AG10803 (cell line): ENCODE measurements at places on chromosomes 5 and 9.

GRCh38 chr9:31005086-31005665, 1379.3 kb upstream of the ACO1 start:
- no peak for DNase-seq

GRCh38 chr9:105194234-105194633, 50.2 kb upstream of the SLC44A1 start:
- no peak for DNase-seq

DNA sequence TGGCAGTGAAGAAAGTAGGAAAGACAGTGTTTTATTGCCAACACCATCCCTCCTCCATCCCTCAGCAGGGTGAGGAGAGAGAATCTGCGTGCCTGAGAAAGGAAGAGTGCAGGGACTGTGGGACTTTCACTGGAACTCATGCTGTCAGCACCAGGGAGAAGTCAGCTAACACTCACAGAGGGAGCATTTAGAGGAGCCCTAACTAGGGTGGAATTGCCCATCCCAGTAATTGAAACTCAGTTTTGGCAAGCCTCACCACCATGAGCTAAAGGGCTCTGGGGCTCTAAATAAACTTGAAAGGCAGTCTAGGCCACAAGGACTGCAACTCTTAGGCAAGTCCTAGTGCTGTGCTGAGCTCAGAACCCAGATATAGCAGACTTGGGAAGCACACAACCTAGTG, 622.3 kb downstream of the SEMA5A start:
- no peak for DNase-seq

- DNase-seq = no peak
Measured at GRCh38 chr9:96617439-96618185, 2.0 kb downstream of the CDC14B start.

DNA sequence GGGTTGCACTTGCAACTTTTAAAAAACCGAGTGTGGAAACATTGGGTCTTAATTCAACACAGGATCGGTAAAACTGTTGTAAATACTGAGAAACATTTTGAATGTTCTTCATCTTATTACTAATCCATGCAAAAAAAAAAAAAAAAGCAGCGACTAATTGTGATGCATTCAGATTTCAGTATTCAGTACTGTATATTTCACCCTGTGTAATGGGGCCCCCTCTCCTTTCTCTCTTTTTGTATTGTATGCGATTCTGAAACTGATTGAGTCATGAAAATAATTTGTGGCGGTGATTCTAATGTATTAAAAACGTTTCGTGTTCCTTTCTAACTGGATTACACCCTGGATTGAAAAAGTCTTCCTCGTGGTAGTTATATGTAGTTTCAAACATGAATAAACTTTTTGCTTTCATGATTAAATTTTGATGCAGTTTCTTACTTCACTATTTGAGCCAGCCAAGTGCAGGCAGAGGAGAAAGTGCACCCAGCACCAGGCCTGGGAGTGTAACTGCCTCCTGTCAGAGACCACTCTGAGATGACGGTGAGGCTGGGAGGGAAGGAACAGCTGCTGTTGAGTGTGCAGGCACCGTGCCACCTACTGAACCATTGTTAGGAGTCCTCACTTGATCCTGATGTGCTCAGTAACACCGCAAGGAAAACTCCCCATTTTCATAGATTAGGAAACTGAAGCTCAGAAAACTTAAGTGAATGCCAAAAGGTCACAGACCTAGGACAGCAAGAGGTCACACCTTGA, 220.0 kb downstream of the PBX3 start:
- DNase-seq = no peak

DNA sequence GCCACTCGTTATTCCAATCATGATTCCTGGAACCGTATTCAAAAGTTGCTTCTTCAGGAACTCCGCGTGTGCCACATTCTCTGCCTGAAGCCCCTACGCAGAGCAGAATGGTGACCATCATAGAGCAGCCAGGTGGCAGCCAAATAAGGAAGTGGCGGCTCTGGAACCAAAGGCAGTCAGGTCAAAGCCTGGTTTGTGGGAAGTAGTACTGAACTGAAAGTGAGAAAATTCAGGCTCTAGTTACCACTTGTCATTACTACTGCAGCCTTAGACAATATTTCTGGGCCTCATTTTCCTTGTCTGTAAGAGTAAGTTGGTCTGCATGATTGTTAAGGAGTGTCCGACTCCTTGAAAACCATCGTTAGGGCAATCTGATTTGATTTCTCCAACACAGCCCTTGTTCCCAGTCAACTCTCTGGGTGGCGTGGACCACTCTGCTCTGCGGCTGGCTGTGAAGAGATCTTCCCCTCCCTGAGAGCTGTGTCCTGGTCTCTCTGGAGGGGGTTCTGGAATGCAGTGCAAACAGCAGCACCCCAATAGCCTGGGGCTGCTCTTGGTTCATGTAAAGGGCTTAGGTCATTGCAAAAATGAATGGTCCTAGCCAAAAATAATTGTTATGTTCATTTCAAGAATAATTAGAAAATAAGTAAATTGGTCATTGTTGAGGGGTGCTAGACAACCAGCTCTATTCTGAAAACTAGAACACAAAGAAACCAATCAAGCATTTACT, 102.4 kb downstream of the MED27 start:
- no peak for DNase-seq

DNA sequence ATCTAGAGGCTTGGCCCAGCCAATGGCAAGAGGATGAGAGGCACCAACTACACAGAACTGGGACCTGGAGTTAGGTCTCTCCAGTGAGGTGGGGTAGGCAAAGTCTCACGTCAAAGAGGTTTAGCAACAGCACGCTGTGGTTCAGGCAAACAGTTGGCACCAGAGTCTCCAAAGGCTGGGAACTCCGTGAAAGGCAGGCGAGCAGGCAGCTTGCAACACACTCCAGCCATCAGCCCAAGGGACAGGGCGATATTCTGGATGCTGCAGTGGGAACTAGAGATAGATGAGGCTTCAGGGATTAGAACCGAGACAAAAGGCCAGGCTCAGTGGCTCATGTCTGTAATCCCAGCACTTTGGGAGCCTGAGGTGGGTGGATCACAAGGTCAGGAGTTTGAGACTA, 129.1 kb downstream of the PDZD2 start:
- no peak for DNase-seq

GRCh38 chr5:139386050-139386438, 2.9 kb upstream of the SLC23A1 start:
- no peak for DNase-seq

DNA sequence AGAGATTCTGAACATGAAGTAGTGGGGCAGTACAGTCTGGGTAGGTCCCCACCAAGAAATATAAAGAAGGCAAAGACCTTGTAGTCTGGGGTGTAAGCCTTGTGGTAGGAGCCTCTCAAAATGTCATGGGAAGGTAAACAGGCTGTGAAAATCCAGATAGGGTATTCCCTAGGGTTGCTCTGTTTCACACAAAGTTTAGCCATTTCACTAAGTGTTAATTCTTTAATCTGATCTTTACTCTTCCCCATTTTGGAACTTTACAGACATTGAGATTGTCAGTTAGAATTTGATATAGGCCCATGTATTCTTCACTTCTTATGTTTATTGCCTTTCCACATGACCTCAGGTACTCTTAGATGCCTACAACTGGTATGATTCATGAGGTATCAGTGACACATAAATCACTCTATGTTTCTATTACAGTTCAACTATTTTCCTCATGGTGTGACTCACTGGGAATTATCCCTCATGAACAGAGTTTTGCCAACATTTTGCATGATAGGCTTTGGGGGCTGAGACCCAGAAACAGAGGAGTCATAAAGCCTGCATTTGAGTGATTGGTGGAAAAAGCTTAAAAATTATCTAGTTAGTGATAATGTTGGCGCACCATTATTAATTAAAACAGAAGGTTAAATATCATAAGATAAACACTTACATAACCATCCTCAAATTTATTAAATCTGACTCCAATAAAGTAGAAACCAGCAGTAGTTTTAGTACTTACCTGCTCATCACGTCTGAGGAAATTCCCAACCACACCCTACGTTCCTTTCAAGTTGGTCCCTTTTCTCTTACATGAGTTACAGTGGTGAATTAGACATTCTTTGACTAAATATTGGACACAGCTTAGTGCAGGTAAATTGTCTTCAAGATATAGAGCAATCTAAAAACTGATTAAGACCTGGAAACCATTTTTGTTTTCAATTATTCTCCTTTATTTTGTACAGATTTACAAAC, 399.8 kb upstream of the MEF2C start:
- DNase-seq = peak; percentile 40

DNA sequence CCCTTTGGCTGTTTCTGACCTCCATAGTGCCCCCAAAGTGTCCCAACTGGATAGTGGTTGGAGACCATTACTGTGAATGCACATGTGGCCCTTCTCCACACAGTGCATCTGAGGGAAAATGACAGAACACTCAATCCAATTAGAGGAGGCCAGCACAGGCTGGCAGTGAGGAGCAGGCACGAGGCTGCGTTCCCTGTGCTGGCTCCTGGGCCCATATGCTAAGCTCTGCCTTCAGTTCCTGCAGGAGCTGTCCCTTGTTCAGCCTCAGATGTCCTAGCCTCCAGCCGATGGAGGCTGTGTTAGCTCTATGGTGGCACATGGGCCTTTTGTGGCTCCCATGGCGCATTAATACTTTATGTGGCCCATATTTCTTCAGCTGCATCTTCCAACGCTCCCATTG, 35.8 kb downstream of the ALG2 start:
- no peak for DNase-seq

- DNase-seq = no peak
Measured at GRCh38 chr9:74598874-74599273, 101.7 kb downstream of the RORB start.

- no peak for DNase-seq
Measured at GRCh38 chr9:68781928-68782327, 76.9 kb downstream of the PIP5K1B start.

- no peak for DNase-seq
Measured at GRCh38 chr9:127711226-127711701, 4.2 kb downstream of the PTRH1 start.

- no peak for DNase-seq
Measured at GRCh38 chr9:118295413-118295812, 591.2 kb downstream of the TLR4 start.

DNA sequence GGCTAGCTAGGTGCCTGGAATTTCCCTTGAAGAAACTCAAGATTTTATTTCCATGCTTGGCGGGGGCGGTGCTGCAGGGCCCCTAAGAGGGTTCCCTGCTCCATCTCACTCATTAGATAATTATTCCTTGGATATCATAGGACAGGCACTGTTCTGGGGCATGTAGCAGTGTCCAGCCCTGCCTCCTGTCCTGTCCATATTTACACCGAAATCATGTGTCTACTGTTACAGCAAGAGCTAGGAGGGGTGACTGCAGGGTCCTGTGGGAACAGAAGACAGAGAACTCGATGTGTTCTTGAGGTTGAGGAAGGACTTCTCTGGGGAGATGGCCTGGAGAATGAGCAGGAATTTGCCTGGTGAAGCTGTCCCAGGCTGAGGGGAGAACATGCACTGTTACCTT, 96.6 kb downstream of the CYFIP2 start:
- DNase-seq = no peak

- DNase-seq = no peak
Measured at GRCh38 chr9:90903766-90904424, 102.3 kb downstream of the SYK start.

GRCh38 chr9:530681-531080, 310.8 kb upstream of the DMRT1 start:
- peak; percentile 19 for DNase-seq

DNA sequence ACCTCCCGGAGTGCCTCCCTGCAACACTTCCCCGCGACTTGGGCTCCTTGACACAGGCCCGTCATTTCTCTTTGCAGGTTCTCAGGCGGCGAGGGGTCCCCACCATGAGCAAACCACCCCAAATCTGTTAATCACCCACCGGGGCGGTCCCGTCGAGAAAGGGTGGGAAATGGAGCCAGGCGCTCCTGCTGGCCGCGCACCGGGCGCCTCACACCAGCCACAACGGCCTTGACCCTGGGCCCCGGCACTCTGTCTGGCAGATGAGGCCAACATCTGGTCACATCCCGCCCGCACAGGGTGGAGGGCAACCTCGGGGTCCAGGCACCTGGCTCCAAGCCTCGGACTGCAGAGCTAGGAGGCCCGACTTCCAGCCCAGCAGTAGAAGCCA, 776 bp upstream of the TERT start:
- no peak for DNase-seq

DNA sequence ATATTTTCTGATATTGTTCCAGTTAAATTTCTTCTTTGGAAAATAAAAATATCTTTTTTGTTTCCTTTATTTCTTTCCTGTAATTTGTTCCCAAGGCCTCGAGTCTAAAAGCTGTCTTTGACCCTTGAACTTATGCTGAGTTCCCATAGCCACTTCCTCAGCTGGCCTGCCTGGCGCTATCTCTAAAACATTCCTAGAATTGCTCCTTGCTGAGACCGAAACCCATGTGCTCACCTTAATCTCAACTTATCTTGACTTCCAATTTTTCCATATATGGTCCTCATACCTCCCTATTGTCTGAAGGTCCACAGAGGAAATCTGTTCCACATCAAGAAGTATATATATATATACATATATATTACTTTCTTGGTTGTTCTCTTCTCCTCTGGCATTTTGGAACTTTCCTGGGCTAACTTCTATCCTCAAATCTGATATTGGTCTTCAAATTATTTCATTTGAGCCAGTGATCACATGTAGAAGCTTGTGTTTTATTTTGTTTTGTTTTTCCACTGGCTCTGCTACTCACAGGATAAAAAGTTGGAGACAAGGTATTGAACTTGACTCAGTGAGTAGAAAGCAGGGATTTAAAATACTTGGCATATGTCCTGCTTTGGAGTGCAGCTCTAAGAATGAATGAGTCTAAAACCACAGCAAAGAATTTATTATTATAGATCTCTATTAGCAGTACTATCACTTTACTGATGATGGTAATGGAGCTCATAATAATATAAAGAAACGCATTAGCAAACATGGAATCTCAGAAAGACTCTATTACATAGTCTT, 45.2 kb downstream of the ENC1 start:
- DNase-seq = peak; percentile 20

DNA sequence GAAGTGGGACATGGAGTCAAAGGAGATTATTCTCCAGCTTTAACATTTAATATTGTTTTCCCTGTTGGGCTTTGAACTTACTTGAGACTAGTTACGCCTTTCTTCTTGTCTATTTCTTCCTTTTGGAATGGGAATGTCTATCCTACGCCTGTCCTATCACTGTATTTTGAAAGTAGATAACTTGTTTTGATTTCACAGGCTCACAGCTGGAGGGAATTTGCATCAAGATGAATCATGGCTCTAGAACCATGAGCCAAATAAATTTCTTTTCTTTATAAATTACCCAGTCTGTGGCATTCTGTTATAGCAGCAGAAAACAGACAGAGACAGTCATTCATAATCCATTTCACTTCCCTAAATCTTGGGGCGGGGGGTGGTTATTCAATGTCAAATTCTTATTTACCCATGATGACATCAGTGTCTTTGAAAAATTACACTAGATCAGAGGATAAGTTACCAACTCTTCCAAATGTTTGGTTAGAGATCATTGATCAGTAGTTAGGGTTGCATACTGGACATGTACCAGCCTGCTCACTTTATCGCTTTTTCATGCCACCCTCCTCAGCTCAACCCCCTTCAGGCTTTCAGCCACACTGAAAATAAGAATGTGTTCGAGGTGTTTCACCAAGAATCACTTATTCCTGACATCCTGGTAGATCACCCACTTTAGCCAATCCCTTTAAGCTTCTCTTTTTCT, 419.6 kb upstream of the PIK3R1 start:
- DNase-seq = no peak

- no peak for DNase-seq
Measured at GRCh38 chr5:95374061-95374460, 17.1 kb upstream of the FAM81B start.

GRCh38 chr5:134432174-134432573, 20.5 kb upstream of the CDKN2AIPNL start:
- DNase-seq = no peak
